ENCODE measurements at places on chromosomes 2 and 18.
A peak's percentile ranks its signal among the peaks of the same experiment; 100 is the strongest.

DNA sequence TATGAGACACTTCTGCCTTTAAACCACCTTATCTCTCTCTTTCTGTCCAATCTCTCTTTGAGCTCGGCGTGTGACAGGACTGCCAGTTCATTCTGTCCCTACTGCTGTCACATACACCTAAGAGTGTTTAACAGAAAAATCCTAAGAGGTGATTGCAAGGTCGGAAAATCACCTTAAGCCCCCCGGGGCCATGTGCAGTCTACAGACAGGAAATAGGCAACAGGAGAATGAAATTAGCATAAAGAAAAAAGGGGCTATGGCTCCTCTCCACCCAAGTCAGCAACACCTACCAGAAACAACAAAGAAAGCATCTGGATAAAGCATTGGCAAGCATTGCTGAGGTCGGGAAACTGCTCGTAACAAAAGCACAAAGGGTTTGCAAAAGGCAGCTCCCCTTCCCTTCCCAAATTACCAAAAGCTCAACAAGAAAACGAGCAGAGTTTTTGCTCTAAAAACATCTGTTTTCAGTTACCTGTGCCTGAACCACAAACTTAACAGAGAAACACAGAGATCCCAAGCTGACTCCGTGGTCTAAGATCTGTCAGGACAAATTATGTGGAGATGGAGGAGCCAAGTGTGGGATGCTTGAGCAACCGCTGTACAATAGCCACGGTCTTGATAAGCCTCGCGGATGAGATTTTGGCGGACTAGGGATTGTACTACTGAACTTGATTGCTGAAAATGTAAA is 30.4 kb downstream of the ANKRD44 start:
- DNase-seq, result no peak

DNA sequence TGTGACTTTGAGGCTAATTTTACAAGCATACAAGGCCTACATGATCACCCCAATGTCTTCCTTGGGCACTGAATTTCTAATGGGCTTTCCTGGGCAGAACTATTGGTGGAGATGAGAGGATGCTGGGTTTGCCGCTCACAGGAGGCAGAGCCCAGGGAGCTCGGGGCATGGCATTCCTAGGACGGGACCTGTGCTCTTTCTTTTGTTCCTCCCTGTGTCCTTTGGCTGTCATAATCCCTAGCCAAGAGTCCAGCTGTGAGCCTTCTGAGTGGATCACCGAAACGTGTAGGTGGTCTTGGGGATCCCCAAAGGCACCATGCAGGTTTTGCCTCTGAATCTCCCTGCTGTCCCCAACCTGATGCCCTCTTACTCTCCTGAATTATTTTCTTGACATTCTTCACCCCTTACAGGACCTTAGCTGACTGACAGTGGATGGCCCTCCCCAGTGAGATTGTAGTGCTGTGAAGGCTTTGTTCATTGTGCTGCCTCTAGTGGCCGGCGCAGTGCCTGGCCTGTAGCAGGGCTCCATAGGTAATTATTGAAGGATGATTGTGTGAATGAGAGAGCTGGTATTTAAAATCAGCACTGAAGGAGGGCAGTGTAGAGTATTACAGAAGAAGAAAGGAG is 221.9 kb downstream of the ZNF407 start:
- no peak for DNase-seq

GRCh38 chr2:241191081-241191480 is 2.6 kb downstream of the ANO7 start:
- no peak for DNase-seq

DNA sequence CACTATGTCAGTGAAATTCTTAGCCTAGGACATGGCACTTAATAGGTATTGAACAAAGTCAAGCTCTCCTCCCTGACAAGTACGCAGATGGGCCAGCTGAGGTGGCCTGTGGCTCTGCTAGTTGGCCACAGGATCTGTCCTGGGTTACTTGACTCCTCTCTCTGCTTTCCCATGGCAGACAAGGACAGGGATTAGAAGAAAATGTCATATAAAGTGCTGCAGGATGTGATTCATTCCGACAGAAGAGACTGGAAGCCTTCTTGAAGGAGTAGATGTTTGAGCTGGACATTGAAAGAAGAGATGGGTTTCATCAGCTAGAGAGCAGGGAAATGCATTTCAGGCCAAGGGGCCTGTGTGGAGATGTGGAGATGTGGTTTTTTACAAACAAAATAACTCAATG is 46.7 kb downstream of the SMAD7 start:
- DNase-seq, result no peak

- DNase-seq, result no peak
Observed at GRCh38 chr2:68060652-68061051, 2.2 kb downstream of the C1D start.

DNA sequence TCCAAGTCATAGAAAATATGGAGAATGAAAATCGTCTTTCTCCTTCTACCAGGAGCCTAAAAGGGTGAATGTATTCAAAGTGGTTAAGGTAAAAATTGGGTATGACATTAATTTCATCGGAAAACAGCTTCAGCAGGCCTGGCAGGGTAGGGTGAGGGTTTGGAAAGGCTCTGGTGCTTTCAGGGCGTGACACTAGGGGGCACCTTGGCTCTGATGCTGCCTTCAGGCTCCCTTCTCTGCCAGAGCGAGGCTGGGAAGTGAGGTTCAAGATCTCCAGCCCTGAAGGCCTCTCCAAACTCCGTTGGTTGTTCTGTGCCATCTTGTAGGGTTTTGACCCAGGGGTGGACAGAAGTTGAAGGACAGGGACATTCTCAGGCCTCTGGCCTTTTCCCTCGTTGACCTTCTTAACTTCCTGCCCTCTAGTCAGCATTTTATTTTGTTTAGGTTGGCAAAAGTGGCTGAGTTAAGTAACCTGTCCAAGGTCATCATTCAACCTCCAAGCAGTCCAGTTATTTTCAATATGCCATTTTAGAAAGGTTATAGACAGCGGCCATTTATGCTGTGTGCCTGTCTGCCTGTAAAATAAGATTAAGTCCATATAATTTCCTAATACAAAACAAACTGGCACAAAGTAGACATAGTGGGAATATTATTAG is 40.3 kb downstream of the EML6 start:
- DNase-seq, result peak; percentile 37

GRCh38 chr2:225693259-225693658 is 293.7 kb downstream of the NYAP2 start:
- no peak for DNase-seq

DNA sequence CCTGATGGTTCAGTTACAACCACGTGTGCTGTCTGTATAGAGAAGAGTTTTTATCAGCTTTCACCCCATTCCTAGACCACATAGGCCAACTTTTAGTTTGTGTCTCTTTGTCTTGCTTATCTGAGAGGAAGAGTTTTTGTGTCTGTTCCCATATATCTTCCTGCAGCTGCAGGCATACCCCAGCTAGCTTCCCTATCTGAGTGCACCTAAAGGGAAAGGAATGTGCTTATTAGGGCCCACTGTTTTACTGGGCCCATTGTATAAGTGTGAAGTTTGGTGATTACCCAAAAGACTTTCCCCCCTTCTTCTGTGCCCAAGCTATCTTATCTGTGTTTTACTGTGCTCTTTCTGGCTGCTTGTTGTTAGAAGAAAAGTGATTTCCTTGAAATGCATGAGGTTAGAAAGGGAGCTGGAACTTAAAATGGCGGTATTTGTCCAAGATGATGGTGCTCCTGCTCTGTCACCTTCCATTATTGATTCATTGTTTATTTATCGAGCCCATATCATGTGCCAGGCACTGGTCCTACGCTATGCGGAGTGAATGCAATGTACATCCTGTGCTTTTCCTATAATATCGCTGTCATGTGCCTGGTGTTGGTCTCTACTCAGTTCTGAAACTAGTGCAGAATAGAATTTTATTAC is 57.2 kb downstream of the NYAP2 start:
- no peak for DNase-seq

- peak; percentile 86 for DNase-seq
Observed at GRCh38 chr2:127064642-127065250, 42.2 kb downstream of the BIN1 start.

- DNase-seq, result no peak
Observed at GRCh38 chr18:24486684-24487083, 26.2 kb downstream of the HRH4 start.

GRCh38 chr2:232563580-232563979 is 13.1 kb downstream of the EIF4E2 start:
- no peak for DNase-seq

DNA sequence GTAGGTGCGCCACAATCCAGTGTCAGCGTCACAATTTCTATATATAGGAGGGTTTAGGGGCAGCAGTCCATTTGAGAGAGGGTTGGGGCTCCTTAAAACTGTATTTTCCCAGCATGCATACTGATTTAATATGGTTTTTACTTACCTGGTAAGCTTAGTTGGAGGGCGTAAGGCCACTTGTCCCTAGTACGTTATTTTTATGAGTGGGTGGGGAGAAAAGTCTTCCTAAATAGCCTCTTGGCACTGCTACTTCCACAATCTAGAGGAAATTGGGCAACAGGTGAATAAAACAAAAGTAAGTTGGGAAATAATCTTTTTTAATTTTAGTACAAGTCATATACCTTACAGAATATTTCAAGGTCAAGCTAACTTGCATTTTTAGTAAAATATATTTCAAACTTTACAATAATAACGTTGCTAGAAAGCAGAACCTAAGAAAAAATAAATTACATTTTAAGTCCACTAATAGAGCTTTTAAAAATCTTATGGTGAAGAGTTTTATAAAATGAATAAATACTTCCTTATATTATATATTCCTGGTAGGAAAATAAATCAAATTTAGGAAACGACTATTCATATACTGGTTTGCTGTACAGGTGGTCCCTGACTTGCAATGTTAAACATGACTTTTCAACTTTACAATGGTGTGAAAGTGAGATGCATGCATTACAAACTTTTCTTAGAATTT is 20.9 kb downstream of the DHRS9 start:
- no peak for DNase-seq

DNA sequence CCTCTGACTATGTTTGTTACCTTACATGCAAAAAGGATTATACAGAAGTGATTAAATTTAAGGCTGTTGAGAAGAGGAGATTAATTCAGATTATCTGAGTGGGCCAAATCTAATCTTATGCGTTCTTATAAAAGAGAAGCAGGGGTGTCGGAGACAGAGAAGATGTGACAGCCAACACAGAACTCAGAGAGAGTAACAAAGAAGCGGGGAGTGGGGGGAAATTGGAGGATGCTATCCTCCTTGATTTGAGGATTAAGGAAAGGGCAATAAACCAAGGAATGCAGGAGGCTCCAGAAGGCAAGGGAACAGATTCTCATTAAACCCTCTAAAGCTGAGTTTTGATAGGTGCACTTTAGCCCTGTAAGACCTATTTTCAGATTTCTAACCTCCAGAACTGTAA is 291.3 kb upstream of the REG3G start:
- no peak for DNase-seq

GRCh38 chr2:141162314-141162713 is 968.5 kb downstream of the LRP1B start:
- DNase-seq, result no peak

- DNase-seq, result no peak
Observed at GRCh38 chr18:23921716-23922285, 92.8 kb upstream of the TTC39C start.

GRCh38 chr2:10370390-10370789 is 67.7 kb downstream of the HPCAL1 start:
- no peak for DNase-seq

- DNase-seq, result peak; percentile 68
Observed at GRCh38 chr18:77131652-77132368, 773 bp downstream of the MBP start.

GRCh38 chr2:132951008-132951714 is 281.2 kb upstream of the LYPD1 start:
- DNase-seq, result no peak

DNA sequence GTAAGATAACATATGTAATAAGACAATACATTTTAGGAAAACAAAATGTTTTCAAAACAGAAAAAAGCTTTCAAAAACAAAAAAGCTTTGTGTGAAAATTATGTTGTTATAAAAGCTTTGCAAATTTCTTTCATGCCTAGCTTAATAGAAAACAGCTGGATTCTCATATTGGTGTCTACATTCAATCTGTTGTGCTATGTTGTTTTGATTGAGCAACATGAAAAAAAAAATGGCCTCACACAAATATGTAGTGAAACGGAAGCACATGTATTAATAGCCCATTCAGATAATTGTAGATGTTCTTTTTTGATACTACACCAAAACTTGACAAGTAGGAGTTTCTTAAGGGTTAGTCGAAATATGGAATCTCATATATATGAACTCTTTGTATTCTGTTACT is 197.5 kb downstream of the ZEB2 start:
- no peak for DNase-seq

DNA sequence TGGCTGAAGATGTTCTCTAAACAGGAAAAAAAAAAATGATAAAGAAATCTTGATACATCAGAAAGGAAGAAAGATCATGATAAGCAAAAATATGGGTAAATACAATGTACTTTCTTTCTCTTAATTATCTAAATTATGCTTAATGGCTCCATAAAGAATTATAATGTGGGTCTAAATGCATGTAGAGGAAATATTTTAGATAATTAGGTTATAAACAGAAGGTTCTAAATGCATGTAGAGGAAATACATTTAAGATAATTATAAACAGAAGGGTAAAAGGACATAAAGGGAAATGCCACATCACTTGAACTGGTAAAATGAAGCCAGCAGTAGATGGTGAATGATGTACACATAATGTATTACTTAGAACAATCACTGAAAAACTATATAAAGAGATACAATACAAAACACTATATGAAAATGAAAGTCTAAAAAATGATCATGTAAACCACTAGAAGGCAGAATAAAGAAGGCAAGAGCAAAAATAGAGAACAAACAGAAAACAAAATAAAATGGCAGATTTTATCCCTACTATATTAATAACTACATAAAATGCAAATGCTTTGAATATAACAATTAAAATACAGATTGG is 308.4 kb upstream of the CDH2 start:
- no peak for DNase-seq

DNA sequence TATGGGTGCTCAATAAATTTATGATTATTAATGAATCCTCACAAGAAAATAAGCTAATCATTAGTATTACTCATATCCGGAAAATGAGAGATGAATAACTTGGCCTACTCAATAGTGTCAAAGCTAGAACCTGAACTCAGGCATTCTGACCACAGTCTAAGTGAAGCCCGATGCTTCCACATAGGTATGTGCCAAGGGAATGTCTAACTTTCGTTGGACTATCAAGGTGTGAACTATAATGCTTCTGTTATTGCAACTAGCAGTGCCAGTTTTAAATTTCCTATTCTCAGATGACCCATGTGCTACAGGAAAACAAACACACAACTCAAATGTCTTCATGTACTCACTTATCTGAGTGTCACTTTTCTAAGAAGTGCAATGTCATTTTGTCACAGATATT is 1.8 kb downstream of the BARD1 start:
- no peak for DNase-seq

GRCh38 chr2:68465081-68465916 is 1.8 kb downstream of the FBXO48 start:
- DNase-seq, result peak; percentile 57
